ENCODE measurements at places on chromosomes 1 and 21. TPM values are rescaled to one million over a fixed set of nuclear protein-coding genes. Genes with fewer than 3 reads are reported as not detected.

DNA sequence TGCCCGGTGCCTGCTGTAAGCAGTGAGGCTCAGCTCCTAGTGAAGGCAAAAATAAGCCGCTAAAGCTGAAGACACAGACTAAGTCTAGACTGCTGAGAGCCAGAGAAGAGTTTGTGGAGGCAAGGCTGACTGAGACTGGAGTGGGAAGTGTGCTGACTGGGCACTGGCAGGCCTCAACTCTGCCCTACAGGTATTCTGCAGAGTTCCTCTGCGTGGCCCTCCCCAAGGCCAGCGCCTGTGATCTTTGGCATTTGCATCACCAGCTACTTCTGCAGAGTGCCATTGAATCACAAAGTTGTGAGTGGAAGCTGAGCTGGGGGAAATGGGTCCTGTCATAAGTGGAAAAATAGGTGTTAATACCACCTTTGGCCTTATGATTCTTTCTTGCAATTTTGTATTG is 905.7 kb downstream of the PLA2G4A start:
- DNase-seq: no peak

DNA sequence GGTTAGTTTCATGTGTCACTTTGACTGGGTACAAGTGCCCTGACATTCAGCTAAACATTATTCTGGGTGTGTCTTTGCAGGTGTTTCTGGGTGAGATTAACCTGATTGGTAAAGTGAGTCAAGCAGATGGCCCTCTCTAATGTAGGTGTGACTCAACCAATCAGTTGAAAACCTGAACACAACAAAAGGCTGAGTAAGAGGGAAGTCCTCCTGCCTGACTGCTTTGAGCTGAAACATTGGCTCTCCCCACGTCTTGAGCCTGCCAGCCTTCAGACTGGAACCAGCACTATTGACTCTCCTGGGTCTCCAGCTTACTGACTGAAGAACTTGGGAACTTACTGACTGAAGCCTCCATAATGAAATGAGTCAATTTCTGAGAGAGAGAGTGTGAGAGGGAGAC is 70.0 kb upstream of the C21orf91 start:
- no peak for DNase-seq

DNA sequence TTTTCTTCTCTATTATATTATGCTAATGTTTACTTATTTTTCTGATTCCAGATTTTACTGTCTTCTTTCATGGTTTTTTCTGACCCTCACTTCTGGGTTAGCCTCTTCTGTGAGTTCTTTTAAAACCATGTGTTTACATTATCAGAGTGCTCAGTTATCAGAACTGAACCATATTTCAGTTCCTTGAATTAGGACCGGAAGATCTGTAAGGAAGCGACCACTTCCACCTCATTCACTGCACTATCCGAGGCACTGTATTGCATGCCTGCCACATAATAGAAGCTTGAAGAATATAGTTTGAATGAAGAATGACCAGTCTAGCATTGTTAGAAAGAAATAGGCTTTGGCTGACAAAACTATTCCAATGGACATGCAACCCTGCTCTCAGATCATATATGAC is 281.0 kb upstream of the DEPDC1 start:
- no peak for DNase-seq

DNA sequence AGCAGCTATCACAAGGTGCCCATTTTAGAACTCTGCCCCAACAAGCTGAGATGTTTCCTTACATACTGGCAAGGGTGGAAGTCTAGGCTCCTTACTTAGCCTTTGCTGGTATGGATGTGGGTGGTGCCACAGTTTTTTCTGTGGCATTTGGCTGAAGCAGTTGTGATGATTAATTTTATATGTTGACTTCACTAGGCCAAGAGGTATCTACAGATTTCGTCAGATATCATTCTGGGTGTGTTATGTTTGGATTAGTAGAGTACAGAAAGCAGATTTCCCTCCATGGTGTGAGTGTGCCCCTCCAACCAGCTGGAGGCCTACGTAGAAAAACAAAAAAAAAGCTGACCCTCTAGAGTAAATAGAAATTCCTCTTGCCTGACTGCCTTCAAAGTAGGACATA is 317.0 kb downstream of the BARHL2 start:
- DNase-seq: no peak

DNA sequence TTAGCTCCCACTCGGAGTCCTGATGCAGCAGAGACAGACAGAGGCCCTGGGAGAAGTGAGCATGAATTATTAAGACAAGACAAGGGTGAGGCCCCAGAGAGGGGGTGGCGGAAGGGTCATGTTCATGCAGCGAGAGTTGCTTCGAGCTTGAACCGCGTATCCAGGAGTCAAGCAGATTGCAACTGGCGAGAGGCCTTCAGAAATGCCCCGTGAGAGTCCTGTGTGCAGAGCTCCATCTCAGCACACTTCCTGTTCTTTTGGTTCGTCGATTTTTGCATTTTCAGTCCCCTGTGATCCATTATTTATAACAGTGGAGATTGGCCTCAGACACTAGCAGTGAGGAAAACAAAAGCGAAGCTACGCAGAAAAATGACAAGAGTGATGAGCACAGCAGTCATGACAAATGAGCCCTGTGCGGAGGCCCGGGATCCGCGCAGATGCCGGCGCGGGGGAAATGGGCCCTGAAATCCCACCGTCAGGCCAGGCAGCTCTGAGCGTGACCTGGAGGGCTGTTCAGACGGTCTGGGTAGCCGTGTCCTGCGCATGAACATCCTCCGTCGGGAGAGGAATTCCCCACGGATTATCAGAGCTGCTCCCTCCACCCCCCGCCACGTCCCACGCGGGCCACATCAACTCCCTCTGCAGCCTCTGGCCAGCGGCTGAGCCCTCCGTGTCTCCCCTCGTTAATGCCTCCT is 15.0 kb downstream of the PDE9A start:
- no peak for DNase-seq

DNA sequence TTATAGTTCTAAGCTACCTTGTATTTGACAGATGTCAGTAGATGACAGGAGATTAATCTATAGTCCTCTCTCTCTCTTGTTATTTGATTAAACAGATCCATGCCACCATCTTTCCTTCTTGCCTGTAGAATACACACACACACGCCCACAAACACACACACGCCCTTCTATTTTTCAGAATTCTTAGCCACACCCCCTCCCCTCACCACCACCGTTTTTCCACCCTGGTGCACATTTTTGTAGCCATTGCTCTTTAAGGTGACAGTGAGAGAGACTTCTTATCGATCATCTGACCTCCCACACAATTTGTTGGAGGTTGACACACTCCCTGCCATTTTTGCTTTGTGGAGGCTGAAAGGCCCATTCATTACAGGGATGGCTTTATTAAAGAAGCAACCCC is 123.2 kb downstream of the NTNG1 start:
- no peak for DNase-seq

DNA sequence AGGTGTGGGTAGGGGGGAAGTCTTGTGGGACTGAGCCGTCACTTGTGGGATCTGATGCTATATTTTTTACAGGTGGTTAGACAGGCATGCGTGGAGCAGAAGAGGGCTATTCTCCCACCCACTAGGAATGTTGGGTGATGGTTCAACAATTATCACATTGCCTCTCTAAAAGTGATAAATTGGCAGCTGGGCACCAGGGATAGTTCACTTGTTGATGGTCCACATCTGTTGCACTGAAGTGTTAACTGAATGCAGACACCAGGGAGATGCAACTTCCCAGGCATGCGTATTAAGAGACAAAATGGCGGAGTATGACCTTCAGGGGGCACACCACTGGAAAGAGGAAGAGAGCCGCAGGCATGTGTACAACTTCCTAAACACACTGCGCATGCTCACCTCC is 193.3 kb upstream of the TNR start:
- no peak for DNase-seq

DNA sequence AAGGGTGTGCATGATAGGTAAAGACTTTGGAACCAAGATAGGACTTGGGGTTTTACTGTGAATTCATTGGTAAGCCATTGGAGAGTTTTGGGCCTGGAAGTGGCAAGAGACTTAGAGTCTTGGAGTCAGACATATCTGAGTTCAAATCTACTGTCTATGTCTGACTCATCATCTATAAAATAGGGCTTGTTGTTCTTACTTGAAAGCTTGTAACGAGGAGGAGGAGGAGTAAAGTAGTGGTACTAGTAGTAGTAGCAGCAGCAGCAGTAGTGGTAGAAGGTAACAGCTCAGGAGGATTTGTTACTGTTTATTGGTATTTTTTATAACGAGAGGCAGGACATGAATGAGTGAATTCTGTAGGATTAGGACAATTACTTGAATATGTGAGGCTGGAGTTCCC is 62.7 kb downstream of the CACHD1 start:
- DNase-seq: no peak

GRCh38 chr1:3327936-3328590 is 126.4 kb upstream of the ARHGEF16 start:
- DNase-seq: no peak

GRCh38 chr1:246114369-246114768 is 392.7 kb downstream of the SMYD3 start:
- DNase-seq: no peak

- no peak for DNase-seq
Measured at GRCh38 chr1:9626201-9626608, 25.3 kb upstream of the PIK3CD start.

GRCh38 chr1:54219688-54220003 is 19.7 kb downstream of the MRPL37 start:
- no peak for DNase-seq

- DNase-seq: no peak
Measured at GRCh38 chr21:41426676-41427404, 801 bp downstream of the MX1 start.

- DNase-seq: no peak
Measured at GRCh38 chr1:183349201-183349711, 68.9 kb downstream of the NMNAT2 start.

GRCh38 chr1:43786960-43787359 is 79.6 kb downstream of the ST3GAL3 start:
- DNase-seq: no peak

- no peak for DNase-seq
Measured at GRCh38 chr1:193115629-193116227, 6.1 kb upstream of the CDC73 start.

DNA sequence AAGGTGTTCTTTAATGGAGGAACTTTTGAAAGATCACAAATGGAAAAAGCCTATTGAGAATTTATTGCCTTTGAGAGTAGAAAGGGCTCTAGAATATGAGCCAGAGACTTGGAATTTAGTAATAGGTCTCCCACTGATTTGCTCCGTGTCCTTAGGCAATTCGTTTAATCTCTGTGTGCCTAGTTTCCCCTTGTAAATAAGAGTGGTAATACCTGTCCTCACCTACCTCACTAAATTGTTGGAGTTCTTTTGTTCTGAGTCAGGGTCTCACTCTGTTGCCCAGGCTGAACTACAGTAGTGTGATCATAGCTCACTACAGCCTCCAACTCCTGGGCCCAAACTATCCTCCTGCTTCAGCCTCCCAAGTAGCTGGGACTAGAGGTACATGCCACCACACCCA is 15.0 kb upstream of the TEKT2 start:
- no peak for DNase-seq

- DNase-seq: no peak
Measured at GRCh38 chr1:108785880-108786279, 39.4 kb downstream of the STXBP3 start.

GRCh38 chr1:67239738-67240137 is 67.9 kb upstream of the IL12RB2 start:
- no peak for DNase-seq

- no peak for DNase-seq
Measured at GRCh38 chr1:78156805-78157521, 111.2 kb downstream of the GIPC2 start.

DNA sequence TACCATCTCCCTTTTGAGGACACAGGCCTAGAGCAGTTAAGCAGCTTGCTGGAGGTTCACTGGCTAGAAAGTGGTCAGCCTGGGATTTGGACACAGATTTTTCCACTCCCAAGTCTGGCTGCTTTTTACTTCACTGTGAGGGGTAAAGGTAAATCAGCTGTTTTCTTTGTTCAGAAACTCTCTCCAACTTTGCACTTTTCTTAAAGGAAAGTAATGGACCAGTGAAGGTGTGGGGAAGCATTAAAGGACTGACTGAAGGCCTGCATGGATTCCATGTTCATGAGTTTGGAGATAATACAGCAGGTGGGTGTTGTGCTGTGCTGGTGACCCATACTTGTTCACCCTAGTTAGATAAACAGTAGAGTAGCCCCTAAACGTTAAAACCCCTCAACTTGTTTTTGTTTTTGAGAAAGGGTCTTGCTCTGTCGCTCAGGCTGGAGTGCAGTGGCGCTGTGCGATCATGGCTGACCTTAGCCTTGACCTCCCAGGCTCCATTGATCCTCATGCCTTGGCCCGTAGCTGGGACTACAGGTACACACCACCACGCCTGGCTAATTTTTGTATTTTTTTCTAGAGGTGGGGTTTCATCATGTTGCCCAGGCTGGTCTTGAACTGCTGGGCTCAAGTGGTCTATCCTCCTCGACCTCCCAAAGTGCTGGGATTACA is 4.2 kb downstream of the SOD1 start:
- no peak for DNase-seq

DNA sequence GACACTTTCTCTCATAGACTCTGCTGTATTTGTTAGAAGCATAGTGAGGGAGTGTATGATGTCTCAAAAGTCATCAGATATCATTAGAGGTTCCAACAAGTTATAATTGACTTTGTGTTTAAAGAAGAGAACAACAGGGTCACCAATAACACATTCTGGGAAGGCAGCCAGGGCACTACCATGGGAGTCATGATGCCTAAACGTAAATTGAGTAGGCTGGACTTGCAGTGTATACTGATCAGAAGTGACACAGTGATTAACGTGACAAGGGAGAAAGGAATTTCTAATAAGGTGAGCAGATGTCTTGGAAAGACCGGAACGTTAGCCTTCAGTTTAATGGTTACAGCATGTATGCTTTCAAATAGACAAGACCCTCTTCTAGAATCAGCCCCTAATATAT is 973.2 kb downstream of the NCAM2 start:
- DNase-seq: no peak

GRCh38 chr21:42880352-42880751 is 1.0 kb upstream of the WDR4 start:
- DNase-seq: no peak

GRCh38 chr1:217253985-217254384 is 376.9 kb downstream of the GPATCH2 start:
- no peak for DNase-seq

GRCh38 chr1:168819668-168820067 is 90.7 kb upstream of the DPT start:
- DNase-seq: no peak

GRCh38 chr1:212440419-212440818 is 7.7 kb downstream of the NENF start:
- no peak for DNase-seq

OR6N1 gene
- not detected for total RNA-seq

DEGS1 gene
- total RNA-seq: 36.1 TPM

GABRD gene
- total RNA-seq: 1.1 TPM

GJA5 gene
- total RNA-seq: 9.9 TPM

OR2T35 gene
- not detected for total RNA-seq

OR10J1 gene
- not detected for total RNA-seq

CD101 gene
- 1.6 TPM for total RNA-seq

C1QC gene
- 38.6 TPM for total RNA-seq

SLAMF7 gene
- 1.2 TPM for total RNA-seq

RPTN gene
- total RNA-seq: not detected

ERVH48-1 gene
- total RNA-seq: not detected

CFHR1 gene
- not detected for total RNA-seq

CACNA1S gene
- total RNA-seq: 0.19 TPM

SLC5A9 gene
- 0.57 TPM for total RNA-seq

OR2T29 gene
- total RNA-seq: not detected

TLR5 gene
- 1.6 TPM for total RNA-seq

ADIPOR1 gene
- 89.5 TPM for total RNA-seq

GPR153 gene
- 7.0 TPM for total RNA-seq

Measured in cardiac septum (tissue), 1 donor.